DMS53 (cell line): ENCODE measurements at places on chromosomes 5 and 9.
A peak's percentile ranks its signal among the peaks of the same experiment; 100 is the strongest.

DNA sequence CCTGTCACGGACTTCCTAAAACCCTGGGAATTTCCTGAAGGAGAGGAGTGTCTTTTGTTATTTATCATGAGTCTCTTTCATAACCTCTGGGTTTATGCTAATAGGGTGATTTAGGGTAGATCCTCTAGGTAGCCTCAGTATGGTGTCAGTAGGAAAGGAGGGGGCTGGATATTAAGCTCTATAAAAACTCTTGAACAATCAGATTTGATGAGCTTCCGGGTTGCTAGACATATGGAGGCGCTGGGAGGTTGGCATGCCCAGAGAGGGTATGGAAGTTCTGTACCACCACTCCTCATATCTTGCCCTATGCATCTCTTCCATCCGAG is 15.6 kb upstream of the PTBP3 start:
- DNase-seq: peak; percentile 42

DNA sequence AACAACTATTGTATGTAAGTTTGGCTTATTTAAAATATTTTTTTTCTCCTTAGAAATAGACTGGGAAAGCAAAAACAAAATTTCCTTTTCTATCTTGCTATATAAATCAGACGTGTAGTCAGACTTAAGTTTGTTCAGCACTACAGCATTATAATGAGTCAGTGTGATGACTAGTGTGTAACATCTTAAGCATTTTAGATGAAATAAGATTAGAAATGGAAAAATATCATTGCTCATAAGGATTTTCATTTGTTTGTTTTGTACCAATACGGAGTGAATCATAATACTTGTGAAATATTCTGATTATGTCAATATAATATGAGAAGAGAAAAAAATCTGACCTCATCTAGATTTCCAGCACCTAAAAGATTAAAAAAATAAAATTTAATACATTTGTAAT is 64.7 kb upstream of the RICTOR start:
- peak; percentile 1 for DNase-seq

- peak; percentile 62 for DNase-seq
Measured at GRCh38 chr9:5630081-5630507, 1.2 kb downstream of the RIC1 start.

- DNase-seq: no peak
Measured at GRCh38 chr5:165560648-165561047, 2055.2 kb downstream of the MAT2B start.

- DNase-seq: no peak
Measured at GRCh38 chr5:54529565-54529964, 12.0 kb downstream of the SNX18 start.

DNA sequence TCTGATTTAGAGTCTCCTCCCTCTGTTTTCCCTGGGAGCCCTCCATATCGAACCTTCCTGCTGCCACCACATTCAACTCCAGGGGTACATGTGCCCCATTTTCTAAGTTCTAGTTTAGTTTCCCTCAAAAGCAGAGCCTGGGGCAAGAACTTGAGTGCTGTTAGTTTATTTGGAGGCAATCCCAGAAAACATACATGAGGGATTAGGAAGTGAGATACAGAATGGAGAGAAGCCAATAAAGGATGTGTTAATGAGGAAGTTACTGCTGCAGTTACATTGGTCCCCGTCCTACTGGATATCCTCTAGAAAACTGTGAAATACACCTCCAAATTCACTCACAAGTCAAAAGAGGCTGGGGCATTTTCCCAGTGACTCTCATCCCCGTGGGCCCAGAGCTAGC is 159.4 kb upstream of the SMARCA2 start:
- no peak for DNase-seq

- DNase-seq: no peak
Measured at GRCh38 chr9:84436386-84437109, 96.0 kb upstream of the SLC28A3 start.

- DNase-seq: peak; percentile 1
Measured at GRCh38 chr5:37710965-37711364, 128.9 kb downstream of the GDNF start.

DNA sequence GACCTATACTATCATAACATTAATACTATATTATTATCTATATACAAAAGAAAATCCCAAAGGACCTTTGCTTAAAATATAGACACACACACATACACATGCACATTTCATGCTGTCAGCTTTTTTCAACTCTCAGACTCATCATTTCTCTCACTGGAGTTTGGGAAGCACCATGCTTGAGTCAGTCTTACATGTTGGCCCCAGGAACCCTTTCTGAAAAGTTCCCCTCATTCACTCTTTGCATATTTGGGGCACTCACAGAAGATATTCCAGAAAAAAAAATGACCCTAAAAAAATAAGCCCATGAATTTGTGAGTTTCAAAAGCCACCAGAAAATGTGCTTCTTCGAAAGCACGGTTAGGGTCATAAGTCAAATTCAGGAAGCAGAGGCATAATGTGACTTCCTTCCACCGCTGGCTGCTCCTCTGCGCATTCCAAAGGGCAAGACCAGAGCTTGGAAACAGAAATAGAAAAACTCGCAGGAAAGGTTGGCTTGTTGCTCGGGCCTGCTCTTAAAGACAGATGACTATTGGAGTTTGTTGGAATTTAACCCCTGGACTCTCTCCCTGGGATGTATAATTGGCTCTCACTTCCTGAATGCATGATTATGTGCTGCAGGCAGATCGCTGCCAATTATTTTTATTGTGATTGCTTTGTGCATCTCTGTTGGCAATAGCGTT is 129.7 kb upstream of the IQGAP2 start:
- DNase-seq: no peak

DNA sequence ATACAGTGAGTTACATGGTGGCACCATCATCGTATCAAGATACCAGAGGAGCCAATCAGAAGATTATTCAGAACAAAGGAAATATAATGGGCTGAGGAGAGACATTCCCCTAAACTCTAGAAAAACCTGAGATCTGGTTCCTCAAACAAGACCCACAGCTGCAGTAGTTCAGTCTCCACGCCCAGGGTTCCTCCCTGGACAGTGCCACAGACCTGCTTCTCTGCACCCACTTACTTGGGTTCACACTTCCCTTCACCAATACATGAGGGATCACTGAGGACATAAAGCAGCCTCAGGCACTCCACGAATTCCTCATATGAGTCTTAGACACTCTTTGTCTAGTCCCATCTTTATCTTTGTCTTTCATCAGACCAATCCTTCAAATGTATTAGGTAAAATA is 101.7 kb downstream of the APTX start:
- DNase-seq: no peak

- DNase-seq: no peak
Measured at GRCh38 chr9:28598408-28598807, 1025.1 kb upstream of the C9orf72 start.

DNA sequence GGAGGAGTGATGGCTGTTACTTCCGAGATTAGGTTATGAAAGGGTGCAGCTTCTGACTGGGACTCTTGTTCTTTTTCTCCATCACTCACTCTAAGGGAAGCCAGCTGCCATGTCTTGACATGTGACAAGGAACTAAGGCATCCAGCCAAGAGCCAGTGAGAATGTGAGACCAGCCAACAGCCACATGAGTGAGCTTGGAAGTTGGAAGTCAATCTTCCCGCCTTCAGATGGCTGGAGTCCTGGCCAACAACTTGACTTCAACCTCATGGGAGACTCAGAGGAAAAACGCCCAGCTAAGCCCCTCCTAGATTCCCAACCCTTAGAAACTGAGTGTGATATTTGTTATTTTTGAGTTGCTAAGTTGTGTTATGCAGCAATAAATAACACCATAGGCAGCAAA is 201.1 kb downstream of the SNX18 start:
- DNase-seq: peak; percentile 2

DNA sequence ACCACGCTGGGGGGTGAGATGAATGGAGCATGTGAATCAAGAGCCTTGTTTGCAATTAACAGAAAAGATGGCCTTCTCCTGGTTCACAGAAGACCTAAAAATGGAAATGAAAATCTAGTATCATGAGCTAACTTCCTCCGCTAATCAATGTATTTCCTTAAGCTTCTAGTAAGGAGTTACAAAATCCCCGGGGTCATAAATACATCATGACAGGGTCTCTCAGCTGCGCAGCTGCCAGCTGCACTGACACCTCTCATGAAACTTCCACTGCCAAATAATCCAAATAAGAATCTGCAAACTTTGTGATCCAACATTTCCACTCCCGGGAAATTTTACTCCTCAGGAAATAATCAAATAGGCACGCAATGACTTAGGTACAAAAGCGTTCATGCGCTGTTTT is 11.9 kb downstream of the MYO10 start:
- DNase-seq: no peak

DNA sequence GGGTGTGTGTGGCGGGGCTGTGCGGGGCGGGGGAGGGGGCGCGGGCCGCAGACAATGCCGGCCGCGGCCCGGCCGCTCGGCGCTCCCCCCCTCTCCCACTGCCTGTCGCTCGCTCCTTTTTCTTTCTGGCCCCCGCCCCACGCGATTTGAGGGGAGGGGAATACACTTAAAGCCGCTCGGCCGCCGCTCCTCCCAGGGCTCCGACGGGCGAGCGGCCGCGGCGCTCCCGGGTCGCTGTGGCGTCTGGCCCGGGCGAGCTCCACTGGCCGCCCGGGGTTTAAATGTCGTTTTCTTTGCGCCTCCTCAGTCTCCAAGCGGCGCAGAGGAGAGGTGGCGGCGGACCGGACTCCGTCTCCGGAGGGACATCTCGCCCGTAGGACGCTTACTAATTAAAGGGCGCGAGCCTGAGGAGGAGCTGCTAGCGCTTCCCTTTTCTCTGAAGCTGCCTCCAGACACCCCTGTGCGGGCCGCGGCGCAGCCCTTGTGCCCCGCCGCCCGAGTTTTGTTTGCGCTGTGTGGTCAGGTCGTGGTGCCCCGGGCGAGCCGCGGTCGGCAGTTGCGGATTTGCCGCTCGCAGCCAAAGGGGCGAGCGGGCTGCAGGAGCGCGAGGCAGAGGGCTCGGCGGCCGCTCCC is 1.4 kb downstream of the ZSWIM6 start:
- DNase-seq: peak; percentile 80

GRCh38 chr5:98774192-98775033 is 950 bp downstream of the RGMB start:
- DNase-seq: peak; percentile 91

DNA sequence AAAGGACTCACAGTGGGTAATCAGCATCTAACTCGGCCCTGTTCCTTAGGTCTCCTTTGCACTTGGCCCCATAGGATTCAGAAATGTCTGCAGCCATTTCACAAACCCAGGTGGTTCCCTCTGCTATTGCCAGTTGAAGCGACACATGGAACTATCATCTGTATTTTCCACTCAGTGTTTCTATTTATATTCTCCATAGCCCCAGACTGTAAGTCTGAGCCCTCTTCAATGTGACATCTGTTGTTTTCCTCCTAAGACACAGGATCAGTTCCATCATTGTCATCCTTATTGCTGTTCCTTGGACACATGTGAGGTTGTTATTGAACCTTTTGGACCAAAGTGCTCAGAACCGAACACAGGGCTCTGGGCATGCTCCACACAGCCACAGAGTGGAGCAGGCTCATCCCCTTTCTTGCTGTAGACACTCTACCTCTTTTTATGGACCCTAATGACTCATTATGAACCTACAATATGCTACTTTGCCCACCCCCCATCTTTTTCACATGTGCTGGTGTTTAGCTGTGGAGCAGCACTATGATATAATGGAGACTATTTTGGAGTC is 36.4 kb downstream of the GARNL3 start:
- no peak for DNase-seq

DNA sequence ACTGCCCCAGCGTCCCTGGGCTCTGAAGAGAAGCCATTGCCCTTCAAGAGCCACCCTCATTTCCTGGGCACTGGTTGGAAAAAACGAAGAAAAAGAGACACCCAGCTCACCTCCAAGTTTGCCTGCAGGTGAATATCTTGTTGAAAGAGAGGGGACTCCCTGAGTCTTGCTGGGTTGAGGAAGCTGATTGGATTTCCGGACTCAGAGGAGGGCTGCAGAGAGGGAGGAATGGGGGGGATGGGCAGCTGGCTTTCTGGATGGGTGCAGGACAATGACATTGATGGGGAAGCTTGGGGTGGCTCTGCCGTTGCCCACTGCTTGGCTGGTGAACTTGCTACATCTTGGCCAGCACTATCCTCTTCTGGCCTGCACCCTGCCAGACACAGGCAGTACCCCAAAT is 31.0 kb upstream of the IER5L start:
- no peak for DNase-seq

DNA sequence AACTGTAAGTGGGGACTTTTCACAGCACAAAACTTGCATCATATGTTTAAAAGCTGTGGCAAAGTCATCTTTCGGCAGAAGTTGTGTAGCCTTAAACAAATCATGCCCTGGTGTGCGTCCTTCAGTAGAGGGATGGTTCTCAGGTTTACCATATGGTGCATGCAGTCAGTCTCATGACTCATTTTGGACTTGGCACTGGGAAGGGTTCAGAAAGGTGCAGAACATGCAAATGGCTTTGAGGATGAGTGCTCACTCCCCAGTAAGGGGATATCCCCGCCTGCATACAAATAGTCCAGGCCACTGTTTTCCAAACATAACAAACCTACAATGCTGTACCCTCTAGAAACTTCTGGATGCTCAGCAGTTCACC is 260.3 kb downstream of the NDUFS4 start:
- DNase-seq: no peak

DNA sequence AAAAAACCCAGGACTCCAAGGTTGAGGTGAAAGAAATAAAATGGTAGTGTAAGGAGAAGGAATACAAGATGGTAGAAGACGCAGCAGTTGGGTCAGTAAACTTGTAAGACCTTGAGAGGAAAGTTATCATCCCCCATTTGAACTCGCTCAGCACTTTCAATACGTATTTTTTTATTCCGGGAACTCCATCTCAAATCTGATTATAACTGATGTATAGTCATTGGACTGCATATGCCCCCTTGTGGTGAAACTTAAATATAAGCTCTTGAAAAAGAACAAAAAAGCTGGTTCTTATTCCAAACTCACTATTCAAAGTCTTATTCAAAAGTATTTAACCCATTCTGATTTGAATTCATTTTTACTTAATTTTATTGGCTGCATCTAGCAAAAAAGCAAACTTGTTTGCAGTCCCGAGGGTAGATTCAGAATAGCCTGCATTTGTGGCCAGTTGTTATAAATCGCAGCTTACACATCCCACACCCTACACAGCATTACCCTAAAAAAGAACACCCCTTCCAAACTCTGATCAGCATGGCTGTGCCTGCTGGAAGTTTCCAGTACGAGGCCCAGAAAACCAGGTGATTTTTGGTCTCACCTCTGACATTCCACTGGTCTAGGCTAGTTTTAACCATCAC is 118.0 kb downstream of the ESM1 start:
- peak; percentile 80 for DNase-seq

- peak; percentile 15 for DNase-seq
Measured at GRCh38 chr9:5879419-5880181, 11.1 kb upstream of the MLANA start.

DNA sequence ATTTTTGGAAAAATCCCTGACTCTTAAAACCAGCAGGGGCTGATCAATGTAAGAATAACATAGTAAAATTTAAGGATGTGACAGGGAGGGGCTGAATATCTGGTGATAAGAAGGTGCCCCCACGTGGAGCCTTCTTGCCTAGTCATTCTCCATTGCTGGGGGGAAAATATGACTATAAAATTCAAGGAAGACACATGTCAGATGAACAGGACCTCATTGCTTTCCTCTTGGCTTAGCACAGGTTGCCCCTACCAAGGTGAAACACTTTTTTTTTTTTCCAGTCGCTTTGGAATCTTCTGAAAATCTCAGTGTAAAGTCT is 310.9 kb downstream of the EFNA5 start:
- DNase-seq: no peak
